ENCODE measurements at places on chromosomes 1 and 21. TPM values are rescaled to one million over a fixed set of nuclear protein-coding genes. Genes with fewer than 3 reads are reported as not detected.

The NBPF6 gene
- polyA plus RNA-seq, result not detected

The IFI44 gene
- 77.9 TPM for polyA plus RNA-seq

The HES3 gene
- not detected for polyA plus RNA-seq

The BMP8B gene
- polyA plus RNA-seq, result 0.04 TPM

The TRAF3IP3 gene
- 0.08 TPM for polyA plus RNA-seq

The NR5A2 gene
- 0.05 TPM for polyA plus RNA-seq

The HSPA6 gene
- 0.26 TPM for polyA plus RNA-seq

The CFAP57 gene
- 0.24 TPM for polyA plus RNA-seq

The OR2G6 gene
- not detected for polyA plus RNA-seq

The PAX7 gene
- not detected for polyA plus RNA-seq

The SPATA17 gene
- polyA plus RNA-seq, result 1.4 TPM

The TIMM17A gene
- 116 TPM for polyA plus RNA-seq

The RBP7 gene
- 1.6 TPM for polyA plus RNA-seq

The C21orf58 gene
- 0.50 TPM for polyA plus RNA-seq

All from keratinocyte (primary cell).